ENCODE measurements at places on chromosomes 4 and X. TPM values are rescaled to one million over a fixed set of nuclear protein-coding genes. Genes with fewer than 3 reads are reported as not detected.
A peak's percentile ranks its signal among the peaks of the same experiment; 100 is the strongest.

DNA sequence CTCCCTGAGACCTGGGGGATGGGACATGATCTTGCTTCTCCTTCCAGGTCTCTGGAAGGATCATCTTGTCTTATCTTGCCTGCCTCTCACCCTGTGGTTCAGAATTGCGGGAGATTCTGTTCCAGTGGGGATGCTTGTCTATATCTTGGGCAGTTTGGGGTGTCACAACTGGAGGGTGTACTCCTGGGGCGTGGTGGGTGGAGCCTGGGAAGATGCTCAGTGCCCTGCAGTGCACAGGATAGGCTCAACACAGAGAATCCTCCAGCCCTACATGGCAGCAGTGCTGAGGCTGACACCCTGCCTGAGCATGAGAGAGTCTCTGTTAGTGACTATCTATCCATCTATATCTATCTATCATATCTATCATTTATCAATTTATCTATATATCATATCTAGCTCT, 7.7 kb downstream of the P2RY8 start:
- H3K36me3 ChIP-seq = no peaks in the 10 kb centered on the region
- no peak overlapping the region for H3K27ac ChIP-seq
- no peaks in the 10 kb centered on the region for H3K4me1 ChIP-seq

GRCh38 chrX:84188320-84188834, 378 bp upstream of the RPS6KA6 start:
- peak; percentile 66 for DNase-seq
- H3K27me3 ChIP-seq = no peaks in the 10 kb centered on the region
- H3K4me1 ChIP-seq = no peaks in the 10 kb centered on the region

Gene PRDM8
- total RNA-seq = 6.2 TPM

DNA sequence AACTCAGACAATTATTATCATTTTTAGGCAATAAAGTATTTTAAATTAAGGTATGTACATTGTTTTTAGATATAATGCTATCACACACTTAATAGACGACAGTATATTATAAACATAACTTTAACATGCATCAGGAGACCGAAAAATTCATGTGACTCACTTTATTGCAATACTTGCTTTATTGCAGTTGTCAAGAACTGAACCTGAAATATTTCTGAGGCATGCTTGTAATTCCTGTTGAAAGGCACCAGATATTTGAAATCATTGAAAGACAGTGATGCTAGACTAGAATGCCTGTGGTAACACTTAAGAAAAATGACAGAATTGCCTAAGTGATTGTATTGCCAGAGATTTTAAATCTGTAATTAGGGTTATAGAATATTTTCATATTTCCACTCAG, 175.6 kb upstream of the MAGEB2 start:
- H3K27ac ChIP-seq = no peak overlapping the region
- H3K36me3 ChIP-seq = no peaks in the 10 kb centered on the region
- DNase-seq = no peak

- H3K36me3 ChIP-seq = no peaks in the 10 kb centered on the region
- no peaks in the 10 kb centered on the region for H3K4me1 ChIP-seq
- H3K27me3 ChIP-seq = no peaks in the 10 kb centered on the region
- no peak for DNase-seq
These were observed 7.9 kb upstream of the ADAM29 start for GRCh38 chr4:174910271-174910670.

Measured in type B pancreatic cell (in vitro differentiated cells).